Stimulated activated CD4-positive, alpha-beta T cell treated with anti-CD3 and anti-CD28 coated beads, Interleukin-1b, Interleukin-23, amount 100 ng/mL, for 1 hour (primary cell): ENCODE measurements at places on chromosomes 2 and 18.

DNA sequence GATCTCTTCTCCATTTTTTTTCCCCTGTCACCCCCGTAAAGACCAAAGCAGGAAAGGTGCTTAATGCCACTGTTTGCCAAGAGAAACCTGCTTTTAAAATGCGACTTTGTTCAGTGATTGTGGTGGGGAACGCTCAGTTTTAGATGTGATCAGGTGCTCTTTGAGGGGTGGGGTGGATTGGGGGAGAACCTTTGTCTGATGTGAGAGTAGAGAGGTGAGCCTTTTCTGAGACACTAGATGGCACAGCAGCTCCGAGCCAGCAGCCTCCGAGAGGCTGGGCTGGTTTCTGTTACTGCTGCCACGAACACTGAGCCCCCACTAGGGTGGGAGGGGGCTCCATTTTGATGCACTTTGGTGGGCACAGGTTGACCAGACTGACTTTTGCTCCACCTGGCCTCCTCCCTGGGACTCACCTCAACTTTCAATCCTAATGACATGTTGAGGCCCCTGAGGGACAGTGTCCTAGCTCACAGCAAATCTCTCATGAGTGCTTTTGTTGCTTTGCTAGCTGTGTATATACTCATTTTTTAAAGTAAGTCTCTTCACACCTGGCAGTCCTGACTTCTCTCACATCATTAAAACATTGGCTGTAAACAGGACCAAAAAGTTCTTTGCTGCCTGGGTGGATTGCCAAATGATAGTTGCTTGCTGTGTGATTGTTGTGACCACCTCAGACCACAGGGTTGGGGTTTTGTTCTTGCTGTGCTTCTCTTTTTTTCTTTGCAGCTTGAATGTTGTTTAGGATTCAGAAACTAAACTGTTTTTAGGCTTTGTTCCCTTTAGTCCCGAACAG, 98.2 kb upstream of the MAP3K20 start:
- no peak for DNase-seq

DNA sequence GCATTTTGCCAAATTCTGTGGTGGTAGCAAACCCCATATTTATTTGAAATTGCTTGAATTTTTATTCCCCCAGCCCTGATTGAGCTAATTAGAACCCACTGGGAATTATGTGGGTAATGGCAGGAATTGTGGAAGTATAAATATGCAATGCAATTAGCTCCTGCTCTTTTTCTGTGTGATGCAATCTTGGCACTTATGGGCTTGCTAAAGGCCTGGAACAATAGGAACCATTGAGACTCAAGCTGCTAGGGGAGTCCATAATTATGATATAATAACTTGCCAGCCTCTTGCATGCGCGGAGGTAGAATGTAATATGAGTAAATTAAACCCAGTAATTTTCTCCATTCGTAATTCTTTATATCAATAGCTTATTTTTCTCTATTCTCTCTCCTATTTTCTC, 267.6 kb upstream of the THSD7B start:
- DNase-seq = no peak

DNA sequence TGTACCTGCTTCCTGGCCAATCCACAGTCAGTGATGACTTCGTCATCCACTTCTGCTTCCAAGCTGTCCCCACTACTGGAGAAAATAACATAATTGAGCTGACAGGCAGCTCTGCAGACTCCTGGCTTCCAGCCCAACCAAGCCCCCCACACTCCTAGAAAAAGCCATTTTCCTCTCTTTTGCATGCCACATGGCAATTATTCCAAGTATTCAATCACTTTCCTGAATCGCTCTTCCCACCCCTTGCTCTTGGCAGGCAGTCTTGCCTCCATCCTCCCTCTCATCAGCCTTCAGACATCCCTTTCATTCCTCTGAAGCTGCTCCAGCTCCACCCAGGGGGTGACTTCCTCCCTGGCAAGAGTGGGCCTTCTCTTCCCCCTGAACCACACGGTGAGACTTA, 14.3 kb upstream of the ST8SIA5 start:
- DNase-seq = no peak

- DNase-seq = no peak
Observed at GRCh38 chr18:58227361-58227930, 183.4 kb downstream of the NEDD4L start.

GRCh38 chr2:84991404-84992160, 20.6 kb downstream of the KCMF1 start:
- no peak for DNase-seq

DNA sequence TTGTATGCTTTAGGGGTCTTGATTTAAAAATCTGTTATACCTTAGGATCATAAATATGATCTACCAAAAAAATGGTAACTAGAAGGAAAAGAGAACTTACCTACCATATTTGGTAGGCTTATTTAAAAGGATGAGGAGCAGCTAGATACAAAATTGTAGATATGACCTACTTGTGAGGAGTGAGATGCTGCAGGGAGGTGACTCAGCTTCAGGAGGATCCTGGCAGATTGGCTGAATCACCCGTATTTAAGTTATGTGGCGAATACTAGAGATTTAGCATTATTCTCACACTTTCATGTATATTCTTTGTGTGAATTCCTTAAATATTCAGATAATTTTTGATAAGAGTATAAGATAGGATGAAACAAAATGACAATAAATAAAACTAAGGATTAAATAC, 657.3 kb upstream of the LINC00305 start:
- no peak for DNase-seq

DNA sequence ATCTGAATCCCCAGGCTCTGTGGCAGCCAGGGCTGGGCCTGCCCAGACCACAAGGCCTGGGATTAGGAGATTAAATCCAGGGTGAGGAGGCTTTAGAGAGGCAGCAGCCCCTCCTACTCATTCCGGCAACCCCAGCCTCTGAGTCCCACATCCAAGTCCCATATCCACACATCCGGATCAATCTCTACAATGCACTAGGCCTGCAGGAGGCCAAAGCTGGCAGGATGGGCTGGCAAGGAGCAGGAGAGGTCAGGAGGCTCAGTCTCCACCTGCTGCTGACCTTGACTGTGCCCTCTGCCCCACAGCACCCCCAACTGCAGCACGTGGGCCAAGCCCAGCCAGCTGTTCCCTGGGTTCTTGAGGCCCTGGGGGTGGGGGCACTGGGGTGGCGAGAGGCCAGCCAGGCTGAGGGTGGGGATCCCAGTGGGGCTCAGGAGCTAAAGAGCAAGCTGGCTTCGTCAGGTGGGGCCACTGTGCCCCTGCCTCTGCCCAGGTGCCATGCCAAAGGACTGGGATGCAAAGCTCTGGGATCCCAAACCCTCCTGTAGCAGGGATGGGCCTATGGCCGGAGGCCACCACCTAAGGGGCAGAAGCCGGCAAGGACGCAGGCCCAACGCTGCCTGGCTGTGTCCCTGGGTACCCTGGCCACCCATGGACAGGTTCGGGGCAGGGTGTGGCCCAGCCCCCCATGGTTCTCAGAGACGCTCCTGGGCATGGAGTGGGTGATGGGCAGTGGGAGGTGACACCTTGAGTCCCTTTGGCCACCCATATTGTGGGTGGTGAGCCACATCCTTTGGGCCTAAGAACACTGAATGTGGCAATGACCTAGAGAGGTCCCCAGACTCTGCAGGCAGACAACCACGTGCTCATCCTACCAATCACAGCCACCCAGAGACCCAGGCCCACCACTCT, 3.2 kb downstream of the KIF1A start:
- DNase-seq = no peak

GRCh38 chr2:132632000-132632649, 37.9 kb downstream of the LYPD1 start:
- DNase-seq = no peak

DNA sequence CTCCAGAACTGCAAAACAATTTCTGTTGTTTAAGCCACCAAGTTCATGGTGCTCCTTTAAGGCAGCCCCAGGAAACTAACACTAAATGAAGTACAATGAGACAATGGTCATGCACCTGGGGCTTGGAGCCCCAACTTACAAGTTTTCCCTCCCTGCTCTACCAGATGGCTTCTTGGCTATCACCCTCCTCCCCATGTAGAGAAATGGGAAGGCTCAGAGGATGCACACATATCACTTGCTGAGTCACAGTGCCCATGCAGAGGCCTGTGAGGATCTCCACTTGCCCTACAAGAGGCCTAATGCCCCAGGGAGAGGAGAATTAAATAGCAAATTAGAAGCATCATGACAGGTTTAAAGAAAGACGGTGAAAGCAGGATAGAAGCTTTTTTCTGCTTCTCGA, 270.9 kb downstream of the TTC32 start:
- no peak for DNase-seq

DNA sequence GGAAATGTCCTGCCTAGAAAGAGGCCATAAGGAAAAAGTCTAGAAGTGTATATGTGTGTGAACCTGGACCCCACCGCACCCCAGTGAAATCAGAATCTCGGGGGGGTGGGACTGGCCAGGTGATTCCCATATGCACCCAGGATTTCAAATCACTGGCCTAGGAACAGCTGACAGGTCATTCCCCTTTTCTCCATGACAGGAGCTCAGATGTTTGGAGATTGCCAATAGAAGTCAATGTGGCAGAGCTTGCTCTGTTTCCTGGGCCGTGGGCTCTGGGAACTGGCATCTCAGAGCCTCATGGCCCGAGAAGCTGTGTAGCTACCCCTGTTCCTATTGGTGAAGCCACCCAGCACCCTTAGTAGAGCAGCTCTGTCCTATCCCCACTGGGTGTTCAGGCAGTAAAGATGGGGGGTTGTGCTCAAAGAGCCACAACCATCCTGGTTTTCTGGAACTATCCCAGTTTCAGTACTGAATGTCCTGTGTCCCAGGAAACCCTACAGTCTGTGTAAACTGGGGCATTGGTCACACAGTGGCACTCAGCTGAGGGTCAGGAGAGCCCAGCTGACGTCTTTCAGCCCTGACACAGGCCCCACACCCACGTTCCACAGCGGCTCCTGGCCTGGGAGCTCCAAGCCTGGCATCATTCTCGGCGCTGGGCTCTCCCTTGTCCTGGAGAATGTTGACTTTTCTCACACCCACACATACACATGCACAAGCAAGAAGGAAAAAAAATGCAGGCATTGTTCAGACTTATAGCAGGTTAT, 18.9 kb downstream of the GNLY start:
- DNase-seq = no peak

GRCh38 chr2:128416806-128417205, 98.1 kb upstream of the HS6ST1 start:
- no peak for DNase-seq

DNA sequence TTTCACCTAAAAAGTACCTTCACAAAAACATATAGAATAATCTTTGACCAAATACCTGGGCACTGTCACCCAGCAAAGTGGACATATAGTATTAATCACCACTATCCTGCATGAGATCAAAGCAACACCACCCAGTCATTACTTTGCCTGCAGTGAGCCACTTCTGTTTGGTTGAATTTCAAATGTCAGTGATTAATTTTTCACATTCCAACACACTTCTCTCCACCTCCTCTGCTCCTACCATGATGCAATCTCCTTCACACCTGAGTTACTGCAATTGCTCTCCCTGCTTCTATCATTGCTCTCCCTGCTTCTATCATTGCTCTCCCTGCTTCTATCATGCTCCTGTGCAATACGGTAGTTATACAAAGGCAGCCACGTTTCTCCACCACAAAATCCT, 106.1 kb upstream of the NETO1 start:
- no peak for DNase-seq

DNA sequence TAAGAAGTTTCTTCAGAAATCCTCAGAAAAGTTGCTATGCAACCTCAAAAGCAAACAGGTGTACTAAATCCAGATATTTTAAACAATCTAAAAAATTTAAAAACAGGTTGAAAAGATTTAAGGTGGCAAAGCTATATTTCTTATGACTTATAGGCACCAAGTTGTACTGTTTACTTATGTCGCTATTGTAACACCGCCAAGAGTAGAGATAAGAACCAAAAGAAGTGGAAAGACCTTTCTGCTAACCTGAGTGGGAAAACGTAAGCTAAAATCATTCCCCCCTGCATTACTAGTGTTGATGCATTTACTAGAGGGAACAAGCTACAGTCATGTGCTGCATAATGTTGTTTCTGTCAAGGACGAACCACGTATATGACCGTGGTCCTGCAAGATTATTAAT, 83.1 kb downstream of the TRIP12 start:
- DNase-seq = no peak

DNA sequence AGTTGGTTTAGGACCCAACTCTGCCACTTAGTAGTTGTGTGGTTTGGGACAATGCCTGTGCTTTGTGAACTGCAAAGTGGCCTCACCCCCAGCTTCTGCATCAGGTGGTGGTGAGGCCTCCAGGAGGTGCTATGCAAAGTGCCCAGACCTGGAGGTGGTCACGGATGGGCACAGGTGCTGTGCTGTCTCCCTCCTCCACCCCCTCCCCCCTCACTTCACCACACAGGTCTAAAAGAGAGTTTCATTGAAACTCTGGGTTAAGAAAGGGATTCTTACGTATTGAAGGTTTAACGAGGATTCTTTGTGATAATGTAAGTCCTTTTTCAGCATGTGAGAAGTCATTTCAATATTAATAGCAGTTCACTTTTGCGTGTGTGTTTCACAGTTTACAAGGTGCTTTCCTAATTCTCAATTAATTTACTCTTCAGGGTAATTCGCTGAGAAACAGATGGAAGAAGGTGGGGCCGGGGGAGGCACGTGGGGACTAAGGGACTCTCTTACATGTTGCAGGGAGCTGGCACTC, 369.9 kb downstream of the LPIN1 start:
- no peak for DNase-seq

- no peak for DNase-seq
Observed at GRCh38 chr2:40758401-40759155, 306.7 kb upstream of the SLC8A1 start.

DNA sequence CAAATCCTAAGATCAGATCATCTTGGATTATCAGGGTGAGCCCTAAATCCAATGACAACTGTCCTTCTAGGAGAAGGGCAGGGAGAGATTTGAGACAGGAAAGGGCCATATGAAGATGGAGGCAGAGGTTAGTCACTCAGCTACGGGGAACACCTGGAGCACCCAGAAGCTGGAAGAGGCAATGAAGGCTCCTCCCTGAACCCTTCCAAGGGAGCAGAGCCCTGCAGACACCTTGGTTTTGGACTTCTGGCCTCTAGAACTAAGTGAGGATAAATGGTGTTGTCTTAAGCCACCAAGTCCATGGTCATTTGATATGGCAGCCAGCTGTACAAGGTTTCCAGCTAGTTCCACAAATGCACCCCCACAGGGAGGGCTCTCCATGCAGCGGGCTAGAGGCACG, 6.9 kb upstream of the PTPN2 start:
- no peak for DNase-seq

GRCh38 chr18:42113529-42114191, 158.6 kb downstream of the PIK3C3 start:
- DNase-seq = no peak

DNA sequence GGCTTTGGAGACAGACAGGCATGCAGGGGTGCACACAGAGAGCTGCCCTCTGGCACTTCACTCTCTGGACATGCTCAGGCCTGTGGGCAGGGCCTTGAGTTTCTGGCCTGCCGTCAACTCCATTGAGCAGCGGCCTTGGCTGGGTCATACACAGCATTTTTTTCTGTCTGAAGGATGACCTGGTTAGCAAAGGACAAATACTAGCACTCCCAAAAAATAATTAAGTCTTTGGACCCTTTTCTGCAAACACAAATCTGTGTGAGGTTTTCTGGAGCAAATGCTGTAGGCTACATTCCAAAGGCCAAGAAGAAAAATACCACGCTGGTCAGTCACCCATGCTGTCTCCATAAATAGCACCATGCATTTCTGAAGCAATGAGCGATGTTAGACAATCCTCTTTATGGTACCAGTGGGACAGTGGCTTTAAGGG, 124.7 kb upstream of the CTAGE1 start:
- DNase-seq = no peak

- DNase-seq = no peak
Observed at GRCh38 chr2:144597388-144597787, 77.5 kb upstream of the ZEB2 start.

- no peak for DNase-seq
Observed at GRCh38 chr2:153519257-153519875, 40.8 kb upstream of the RPRM start.

GRCh38 chr2:4502230-4502843, 799.0 kb downstream of the DCDC2C start:
- DNase-seq = no peak
